ENCODE measurements at places on chromosomes 4 and X.

GRCh38 chrX:9352694-9353411 is 112.0 kb upstream of the TBL1X start:
- DNase-seq, result no peak

DNA sequence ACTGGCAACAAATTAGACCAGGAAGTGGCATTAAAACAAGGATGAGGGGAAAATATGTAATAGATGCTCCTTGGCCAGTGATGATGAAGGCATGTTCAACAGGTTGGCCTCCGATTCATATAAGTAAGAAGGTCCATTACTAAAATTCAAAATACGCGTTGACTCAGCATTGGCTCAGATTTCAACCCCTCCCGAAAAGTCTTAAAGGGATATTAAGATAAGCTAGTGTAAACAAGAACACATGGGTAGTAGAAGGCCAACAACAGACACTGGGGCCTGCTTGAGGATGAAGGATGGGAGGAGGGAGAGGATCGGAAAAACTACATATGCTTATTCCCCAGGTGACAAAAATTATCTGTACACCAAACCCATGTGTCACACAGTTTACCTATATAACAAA is 19.1 kb upstream of the LAP3 start:
- DNase-seq, result no peak

- DNase-seq, result no peak
Observed at GRCh38 chr4:151031831-151032605, 16.9 kb upstream of the LRBA start.

DNA sequence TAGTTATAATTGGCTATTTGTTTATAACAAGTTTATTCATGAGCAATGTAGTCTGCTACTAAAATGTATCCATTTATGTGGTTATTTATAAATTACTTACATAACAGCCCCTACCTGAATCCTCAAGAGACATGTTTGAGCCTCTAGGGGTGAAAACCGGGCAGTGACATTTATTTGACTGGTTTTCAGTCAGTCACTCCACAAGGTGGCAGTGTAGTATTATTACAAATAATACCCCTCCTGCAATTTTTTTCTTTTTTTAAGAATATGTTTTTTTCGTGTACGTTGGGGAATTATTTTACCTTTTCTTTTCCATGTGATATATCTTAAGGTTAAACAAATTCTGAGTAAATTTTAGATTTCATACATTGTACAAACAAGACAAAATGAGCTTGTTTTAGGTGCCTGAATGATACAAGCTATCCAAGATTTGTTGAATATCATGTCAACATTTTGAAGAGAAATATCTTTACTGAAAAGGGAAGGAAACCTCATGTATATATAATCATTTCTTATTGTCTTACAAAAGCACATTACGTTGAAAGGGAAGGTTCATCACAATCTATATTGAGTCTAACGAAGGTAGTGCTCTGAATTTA is 598.7 kb upstream of the TECRL start:
- no peak for DNase-seq

DNA sequence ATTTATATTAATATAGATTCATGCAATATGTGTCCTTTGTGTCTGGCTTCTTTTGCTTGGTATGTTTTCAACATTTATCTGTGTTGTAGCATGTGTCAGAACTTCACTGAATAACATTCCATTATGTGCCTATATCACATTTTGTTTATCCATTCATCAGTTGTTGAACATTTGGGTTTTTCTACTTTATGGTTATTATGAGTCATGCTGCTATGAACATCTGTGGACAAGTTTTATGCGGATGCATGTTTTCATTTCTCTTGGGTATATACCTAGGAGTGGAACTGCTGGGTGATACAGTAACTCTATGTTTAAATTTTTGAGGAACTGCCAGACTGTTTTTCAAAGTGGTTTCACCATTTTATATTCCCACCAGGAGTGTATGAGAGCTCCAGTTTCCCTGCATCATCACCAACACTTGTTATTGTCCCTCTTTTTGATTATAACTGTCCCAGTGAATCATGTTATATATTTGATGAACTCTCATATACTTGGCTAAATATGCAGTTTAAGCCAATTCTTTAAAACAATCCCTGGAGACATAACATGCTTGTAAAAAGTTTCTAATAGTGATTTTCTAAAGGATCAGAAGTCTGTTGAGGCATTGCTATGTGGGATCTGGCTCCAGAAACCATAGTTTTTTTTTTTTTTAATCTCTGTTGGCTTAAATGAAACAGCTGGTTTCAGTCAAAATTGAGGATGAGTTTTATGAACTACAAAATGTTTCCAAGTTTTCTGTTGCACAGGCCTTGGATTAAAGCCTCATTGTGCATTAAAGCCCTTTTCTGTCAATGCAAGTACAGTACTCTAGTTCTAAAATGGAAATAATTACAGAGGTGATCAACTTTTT is 21.6 kb upstream of the REPS2 start:
- DNase-seq, result no peak

DNA sequence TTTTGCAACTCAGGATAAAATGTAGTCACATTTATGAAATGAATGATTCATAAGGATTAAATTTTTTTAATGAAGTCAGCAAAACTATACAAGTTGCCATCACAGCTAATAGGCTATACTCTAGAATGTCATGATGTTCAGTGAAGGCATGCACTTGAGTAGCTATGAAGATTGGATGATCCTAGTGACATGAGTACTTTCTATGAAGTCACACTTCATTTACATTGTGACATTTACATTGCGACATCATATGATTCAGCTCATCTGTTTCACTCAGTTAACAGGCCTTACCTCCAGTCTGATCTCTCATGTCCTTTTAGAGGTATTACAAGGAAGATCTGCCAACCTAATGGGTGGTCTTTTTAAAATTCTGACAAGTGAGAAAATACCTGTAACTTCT is 82.7 kb upstream of the FGF13 start:
- DNase-seq, result no peak

DNA sequence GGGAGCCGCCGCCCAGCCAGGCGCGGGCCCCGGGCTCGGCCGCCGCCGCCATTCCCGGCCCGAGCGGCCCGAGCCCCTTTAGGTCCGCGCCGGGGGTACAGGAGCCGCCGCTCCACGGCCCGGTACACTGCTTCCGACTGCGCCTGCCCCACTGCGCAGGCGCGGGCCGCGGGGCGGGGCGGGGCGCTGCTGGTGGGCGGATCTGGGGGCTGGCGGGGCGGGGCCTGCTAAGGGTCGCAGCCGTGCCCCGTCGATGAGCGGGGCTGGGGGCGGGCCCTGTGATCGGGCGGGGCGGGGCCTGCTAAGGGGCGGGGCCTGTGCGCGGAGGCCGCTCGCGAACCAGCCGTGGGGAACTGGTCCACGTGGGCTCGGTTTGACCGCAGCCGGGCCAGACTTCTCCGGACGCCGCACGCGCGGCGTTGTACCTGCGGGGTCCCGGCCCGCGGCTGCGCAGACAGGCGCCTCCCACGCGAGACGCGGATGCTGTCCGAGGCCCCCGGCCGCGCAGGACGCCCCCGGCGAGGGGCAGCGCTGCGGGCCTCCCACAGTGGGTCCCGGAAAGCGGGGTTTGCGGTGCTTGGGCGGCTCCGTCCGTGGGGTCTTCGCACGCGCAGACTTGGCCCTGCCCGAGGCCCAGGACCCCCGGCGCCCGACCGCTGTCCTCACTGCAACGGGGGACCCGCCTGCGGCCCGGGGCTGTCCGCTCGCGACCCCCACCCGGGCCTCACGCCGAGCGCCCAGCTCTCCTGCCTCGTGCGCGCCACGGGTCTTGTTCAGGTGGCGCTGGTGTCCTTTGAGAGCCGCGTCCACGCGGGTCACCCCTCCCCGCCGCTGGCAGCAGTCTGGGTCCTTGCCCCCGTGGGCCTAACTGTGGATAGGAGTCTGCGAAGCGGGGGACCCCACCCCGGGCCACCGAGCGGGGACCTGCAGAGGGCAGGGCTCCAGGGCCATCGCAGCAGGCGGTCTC is at the start of gene DGKQ:
Gene DGKQ, minus strand, starts transcription at position 139 of the 967 bp plus-strand sequence. Its CDS starts 87 bp downstream, at position 52.
- DNase-seq, result no peak

- no peak for DNase-seq
Observed at GRCh38 chr4:139300431-139301112, 733 bp upstream of the NAA15 start.

GRCh38 chr4:54226404-54227255 is 2.5 kb upstream of the PDGFRA start:
- DNase-seq, result no peak

DNA sequence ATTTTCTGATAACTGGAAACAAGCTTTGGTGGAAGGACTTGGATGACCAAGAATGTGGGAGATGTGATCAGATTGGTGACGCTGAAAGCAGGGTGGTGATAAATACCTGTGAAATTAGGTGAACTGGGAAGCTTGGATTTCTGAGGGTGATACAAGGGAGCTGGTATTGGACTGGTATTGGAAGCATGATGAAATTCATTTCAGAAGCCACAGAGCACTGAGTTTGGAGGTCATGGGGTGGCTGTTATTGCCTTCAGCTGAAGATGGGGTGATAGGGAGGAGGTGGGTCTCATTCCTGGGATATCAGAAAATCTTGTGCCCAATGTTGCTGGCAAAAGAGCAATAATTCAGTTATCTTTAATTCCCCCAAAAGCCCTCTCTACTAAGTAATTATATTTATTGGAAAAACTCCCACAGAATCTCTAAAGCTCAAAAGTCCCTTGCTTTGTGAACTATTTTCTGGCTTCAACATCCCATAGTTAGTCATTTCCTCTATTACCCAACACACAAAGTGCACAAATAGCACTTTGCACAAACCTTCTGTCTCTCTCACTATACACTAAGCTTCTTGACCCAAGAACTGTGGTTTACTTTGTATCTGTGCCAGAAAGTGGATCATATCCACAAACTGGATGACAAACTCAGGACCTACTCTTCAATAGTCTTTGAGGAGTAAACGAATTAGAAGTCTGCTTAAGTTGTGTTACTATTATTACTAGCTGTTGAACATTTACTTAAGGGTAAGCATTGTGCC is 23.1 kb upstream of the CAMK2D start:
- no peak for DNase-seq

- no peak for DNase-seq
Observed at GRCh38 chr4:186400676-186401075, 134.7 kb downstream of the F11 start.

GRCh38 chr4:153258750-153259149 is 54.5 kb downstream of the TRIM2 start:
- no peak for DNase-seq

Measured in cortex of kidney (tissue), 1 donor.